Mammary epithelial cell (primary cell): ENCODE measurements at places on chromosomes 4 and X. TPM values are rescaled to one million over a fixed set of nuclear protein-coding genes. Genes with fewer than 3 reads are reported as not detected.
A peak's percentile ranks its signal among the peaks of the same experiment; 100 is the strongest.

- peak; percentile 76 for DNase-seq
These were observed 22.3 kb upstream of the MAOA start for GRCh38 chrX:43633757-43634156.

- no peak for DNase-seq
These were observed 93.5 kb upstream of the GUCY1A1 start for GRCh38 chr4:155573126-155573525.

DNA sequence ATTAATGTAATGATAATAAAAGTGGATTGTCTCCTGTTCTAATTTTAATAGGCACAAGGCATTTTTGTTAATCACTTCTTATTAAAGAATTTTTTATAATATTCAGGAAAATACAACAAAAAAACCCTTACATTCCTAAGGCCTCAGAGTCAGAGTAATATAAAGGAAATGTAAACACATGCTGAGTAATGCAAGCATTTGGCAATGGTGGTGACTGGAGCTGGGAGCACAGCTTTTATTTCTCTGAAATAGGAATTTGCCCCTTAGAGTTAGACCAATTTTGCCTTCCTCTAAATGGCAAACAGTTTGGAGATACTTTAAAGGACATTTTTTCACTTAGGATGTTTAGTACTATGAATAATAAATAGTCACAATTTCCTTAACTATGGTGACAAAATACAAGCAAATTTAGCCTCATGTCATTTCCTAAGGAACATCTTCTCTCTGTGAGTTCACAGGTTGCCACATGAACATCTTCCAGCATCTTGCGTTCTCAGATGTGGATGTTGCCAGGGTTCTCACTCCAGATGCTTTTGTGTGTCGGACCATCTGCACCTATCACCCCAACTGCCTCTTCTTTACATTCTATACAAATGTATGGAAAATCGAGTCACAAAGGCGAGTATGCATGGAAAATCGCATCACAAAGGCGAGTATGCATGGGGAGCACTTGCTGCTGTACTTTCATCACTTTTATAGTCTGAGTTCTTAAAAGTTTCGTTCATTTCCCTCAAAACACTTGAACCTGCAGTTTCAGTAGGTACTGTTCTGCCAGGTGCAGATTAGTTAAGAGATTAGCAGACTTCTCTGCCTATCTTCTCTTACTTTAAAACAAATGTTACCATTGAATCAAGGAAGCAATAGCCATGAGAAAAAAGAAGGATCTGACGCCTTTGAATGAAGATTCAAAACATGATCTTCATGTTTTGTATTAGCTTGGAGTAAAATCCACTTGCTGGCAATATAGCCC, 15.9 kb upstream of the F11 start:
- peak; percentile 4 for DNase-seq

DNA sequence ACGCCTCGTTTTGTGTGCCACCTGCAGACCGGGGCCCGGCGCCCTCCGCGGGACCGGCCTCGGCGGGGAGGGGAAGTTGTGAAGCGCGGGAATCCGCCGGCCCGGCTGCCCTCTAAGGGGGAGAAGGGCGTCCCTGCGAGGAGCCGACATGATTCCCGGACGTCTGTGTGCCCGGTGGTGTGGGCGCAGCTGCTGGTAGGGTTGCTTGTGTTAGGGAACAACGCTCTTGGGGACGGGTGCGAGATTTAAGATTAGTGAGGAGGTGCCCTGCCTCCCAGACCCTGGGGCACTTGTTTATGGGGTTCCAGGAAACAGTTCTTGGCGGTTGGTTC, 627 bp downstream of the CDKN2AIP start:
- no peak for DNase-seq

GRCh38 chr4:9938933-9939332, 82.4 kb downstream of the SLC2A9 start:
- no peak for DNase-seq

DNA sequence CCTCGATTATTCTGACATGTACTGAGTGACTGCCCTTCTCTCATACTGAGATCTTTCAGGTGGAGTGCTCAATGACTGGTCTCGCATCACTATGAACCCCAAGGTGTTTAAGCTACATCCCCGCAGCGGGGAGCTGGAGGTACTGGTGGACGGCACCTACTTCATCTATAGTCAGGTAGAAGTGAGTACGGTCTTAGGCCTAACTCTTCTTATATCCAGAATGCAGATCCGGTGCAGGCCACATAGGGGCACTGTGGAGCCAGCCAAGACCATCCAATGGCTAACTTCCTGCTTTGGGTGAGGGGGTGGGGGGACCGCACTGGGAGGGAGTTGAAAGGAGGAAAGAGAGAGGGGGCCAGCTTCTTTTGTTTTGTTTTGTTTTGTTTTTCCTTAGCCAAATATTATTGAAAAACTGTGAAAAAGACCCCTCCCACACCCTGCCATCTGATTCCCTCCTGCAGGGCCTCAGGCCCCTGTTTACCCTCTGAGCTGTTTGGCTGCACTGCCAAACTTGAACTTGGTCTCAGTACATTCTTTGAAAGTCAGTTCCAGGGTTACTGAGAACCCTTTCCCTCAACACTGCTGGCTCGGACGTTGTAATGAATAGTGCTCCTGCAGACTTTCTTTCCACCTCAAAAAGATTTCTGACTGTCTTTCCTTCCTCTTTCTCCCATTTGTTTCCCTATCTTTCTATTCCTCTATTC, 16.2 kb downstream of the AWAT2 start:
- DNase-seq = no peak

- no peak for DNase-seq
These were observed 173.0 kb upstream of the EMCN start for GRCh38 chr4:100690812-100691211.

- DNase-seq = no peak
These were observed 153.8 kb downstream of the KLF8 start for GRCh38 chrX:56385960-56386359.

DNA sequence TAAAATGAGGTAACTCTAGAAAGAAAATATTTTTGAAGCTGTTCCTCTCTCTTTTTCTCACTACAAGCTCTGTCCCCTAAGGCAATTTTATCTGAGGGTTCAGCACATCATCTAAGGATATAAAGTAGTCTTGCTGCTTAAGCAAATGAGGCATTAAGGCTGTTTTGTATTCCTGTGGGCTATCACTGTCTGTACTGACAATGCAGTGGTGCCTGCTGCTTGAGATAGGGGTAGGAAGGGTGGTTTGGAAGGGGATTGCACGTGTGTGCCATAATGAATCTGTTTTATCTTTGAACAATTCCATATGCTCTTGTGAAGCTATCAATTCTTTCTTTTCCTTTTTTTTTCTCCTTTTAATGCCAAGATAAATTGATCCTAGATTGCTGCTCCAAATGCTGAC, 128.0 kb upstream of the ATOH1 start:
- no peak for DNase-seq

DNA sequence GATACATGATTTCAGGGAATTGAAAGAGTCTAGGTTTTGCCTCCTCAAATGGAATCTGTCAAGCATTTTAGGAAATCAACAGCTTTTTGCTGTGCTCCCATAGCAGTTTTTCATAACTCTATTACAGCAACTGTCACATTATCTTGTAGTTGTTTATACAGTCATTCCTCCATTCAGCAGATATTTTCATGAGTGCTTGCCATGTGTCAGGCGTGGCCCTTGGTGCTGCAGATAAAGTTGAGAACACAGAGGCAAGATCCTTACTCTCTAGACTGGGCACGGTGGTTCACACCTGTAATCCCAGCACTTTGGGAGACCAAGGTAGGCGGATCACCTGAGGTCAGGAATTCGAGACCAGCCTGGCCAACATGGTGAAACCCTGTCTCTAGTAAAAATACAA, 67.3 kb downstream of the MCUB start:
- no peak for DNase-seq

- no peak for DNase-seq
These were observed 79.2 kb upstream of the EFHC2 start for GRCh38 chrX:44422631-44423030.

- no peak for DNase-seq
These were observed 39.3 kb downstream of the SRPX start for GRCh38 chrX:38181357-38181756.

GRCh38 chrX:117053260-117053659, 590.5 kb upstream of the CT83 start:
- DNase-seq = no peak

The GATA1 gene
- polyA plus RNA-seq = not detected

The C4orf51 gene
- not detected for polyA plus RNA-seq

The GPR34 gene
- not detected for polyA plus RNA-seq

The TRPC3 gene
- polyA plus RNA-seq = not detected

The FHDC1 gene
- polyA plus RNA-seq = 2.1 TPM

The FABP2 gene
- not detected for polyA plus RNA-seq
